Subcutaneous preadipocyte (primary cell): ENCODE measurements at places on chromosomes 2 and 18. TPM values are rescaled to one million over a fixed set of nuclear protein-coding genes. Genes with fewer than 3 reads are reported as not detected.

Gene STPG4
- total RNA-seq, result under 0.01 and 0.20 TPM in 2 replicates

Gene KCNS3
- total RNA-seq, result 0.39 and 1.1 TPM in 2 replicates

Gene ASNSD1
- 48.9 and 57.3 TPM in 2 replicates for total RNA-seq

Gene FEV
- total RNA-seq, result not detected in 2 replicates

Gene SELENOI
- total RNA-seq, result 20.2 and 32.3 TPM in 2 replicates

Gene HOXD13
- 1.6 TPM in 1 of 2 replicates, not detected in the other for total RNA-seq

Gene ANO7
- total RNA-seq, result 0.73 and 0.78 TPM in 2 replicates
